ENCODE measurements at places on chromosomes 12 and 14.

DNA sequence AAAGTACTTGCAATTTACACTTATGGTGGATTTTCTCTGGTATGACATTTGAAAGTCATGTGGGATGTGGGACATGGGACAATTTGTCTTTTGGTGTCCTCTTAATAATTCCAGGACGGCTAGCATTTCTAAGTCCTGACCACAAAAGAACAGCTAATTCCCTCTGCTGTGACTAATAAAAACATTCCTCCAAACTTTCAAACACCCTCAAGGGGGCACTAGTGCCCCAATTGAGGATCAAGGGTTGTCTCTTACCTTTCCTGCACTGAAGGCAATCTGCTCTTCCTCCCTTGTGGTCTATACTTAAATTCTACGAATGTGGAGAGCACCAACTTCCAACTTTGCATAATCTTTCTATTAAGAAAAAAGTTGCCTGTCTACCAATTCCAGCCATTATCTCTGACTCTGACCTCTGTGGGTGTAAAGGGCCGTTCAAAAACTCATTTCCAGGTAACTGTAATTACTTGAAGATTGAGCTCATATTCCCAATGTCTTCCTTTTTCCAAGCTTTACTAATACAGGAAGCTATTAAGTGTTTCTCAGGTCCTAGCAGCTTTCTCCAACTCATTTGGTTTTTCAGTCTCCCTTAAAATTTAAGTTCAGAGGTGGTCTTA lies 210.2 kb downstream of the PTPRO start:
- no peak for DNase-seq

GRCh38 chr12:54009171-54010052 lies 627 bp downstream of the HOXC8 start:
- no peak for DNase-seq

GRCh38 chr14:99728981-99729451 lies 44.9 kb downstream of the CYP46A1 start:
- no peak for DNase-seq

DNA sequence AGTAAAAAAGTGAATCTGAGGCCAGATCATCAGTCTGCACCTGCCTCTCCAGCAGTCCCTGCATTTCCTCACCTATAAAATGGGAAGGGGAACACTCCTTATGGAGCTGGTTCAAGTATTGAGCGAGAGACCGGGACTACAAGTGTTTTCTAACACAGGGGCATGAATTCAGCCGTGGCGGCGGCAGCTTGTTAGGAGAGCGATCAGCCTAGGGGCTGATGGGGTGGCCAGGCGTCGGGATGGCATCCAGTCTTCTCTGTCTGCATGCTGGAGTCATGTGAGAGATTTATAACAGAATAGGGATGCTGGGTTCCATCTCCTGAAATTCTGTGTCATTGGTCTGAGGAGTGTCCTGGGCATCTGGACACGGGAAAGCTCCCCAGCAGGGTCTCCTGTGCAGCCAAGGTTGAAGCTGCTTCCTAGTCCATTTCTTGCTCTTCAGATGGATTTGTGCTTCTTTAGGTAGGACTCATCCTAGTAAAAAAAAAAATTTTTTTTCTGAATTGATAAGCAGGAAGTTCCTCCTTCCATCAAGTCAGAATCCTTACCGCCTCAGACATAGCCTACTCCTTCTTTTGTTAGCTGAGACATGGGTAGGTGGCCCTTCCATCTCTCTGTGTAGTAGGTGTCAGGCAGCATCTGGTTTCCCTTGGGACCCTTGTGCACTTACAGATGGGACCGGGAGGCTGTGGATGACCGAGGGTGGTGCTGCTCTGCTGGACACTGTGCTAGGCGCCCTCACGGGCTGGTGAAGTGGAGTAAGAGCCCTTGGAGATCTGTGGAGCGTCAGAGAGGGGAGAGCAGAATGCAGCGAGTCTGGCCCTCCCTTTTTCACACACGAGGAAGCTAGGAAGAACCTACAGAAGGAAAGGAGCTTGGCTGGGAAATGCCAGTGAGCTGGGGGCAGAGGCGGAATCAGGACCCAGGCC lies 146.7 kb downstream of the TSPAN9 start:
- DNase-seq, result no peak

- DNase-seq, result no peak
These were observed 28.3 kb downstream of the KIF26A start for GRCh38 chr14:104166698-104167097.

- no peak for DNase-seq
These were observed 63.2 kb upstream of the SFSWAP start for GRCh38 chr12:131647667-131648066.

GRCh38 chr12:94186278-94187241 lies 38.2 kb downstream of the PLXNC1 start:
- no peak for DNase-seq

DNA sequence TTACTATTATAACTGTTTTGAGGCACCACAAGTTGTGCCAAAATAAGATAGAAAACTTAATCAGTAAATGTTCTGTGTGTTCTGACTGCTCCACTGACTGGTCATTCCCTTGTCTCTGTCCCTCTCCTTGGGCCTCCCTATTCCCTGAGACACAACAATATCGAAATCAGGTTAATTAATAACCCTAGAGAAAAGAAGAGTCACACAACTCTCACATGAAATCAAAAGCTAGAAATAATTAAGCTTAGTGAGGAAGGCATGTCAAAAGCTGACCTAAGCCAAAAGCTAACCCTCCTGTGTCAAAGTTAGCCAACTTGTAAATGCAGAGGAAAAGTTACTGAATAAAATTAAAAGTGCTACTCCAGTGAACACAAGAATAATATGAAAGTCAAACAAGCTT lies 53.8 kb upstream of the CCDC196 start:
- DNase-seq, result no peak

DNA sequence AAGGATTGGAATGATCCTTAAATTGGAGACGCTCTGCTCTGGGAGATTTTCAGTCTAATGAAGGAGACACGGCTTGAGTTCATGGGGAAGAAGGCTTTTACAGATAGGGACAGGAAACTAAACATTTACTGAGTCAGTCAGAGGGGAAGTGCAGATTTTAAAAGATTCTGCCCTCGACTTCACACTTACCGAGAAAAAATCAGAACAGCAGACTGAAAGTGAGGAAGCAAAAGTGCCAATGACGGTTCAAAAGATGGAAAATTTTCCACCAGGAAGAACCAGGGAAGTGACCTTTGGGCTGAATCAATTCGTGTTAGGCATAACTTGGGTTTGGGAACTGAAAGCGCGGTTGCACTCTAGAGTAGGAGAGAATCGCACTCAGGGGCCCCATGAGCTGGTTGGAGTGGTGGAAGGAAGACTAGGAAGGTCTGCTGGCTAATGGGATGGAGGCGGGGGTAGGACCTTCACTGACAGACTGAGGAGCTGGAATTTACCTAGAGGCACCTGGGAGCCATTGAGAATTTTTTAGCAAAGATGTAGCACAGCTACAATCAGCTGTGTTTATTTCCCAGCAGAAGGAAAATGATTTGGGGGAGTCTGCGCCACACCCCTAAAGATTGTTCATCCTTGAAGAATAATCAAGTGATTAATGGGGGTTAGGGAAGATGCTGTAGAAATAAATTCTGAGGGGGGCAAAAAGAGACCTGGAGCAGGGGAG lies 1.2 kb downstream of the KCNK13 start:
- DNase-seq, result no peak

DNA sequence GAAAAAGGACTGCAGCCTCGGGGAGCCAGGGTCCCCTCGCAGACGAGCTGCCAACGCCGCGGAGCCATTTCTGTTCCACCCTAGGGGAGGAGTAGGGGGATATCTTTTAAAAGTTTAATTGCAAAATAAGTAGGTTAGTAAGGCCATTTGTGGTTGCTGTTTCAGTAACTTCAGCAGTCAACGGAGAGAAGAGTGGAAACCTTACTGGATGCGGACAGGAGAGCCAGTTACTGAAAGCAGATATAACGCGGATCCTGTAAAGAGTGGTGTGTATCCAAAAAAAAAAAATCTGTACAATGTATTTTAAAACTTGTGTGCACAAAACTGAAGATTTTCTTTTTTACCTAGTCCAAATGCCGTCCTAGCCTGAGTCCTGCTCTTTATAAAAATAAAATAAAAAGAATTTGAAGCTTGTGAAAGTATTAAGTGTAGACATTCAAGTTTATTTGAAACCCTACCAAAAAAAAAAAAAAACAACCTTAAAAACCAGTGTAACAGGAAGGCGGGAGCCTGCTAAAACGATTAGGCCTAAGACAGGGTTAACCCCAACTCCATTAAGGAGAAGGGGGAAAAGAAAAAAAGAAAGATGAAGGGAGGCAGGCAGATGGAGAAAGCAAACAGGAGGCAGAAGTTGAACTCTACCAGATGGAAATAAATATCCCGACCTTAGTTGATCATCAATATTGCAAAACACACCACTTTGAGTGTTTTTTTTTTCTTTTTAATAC lies 1.0 kb upstream of the BTG1 start:
- DNase-seq, result no peak

DNA sequence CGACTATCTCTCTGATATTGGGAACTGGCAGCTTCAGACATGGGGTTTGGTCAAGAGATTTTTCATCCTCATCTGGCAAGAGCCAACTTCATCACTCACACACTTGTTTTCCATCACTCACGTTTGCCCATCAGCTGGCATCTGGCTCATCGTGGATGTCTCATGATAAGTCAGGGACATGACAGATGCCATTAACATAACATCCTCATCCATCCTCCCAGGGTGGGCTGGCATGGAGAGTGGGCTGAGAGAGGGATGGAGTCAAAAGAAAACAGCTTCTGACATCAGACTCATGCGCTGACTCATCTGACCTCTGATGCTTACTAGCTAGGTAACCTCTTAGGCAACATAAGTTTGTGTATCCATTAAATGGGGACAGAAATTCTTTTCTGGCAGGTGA lies 1.8 kb upstream of the VSX2 start:
- DNase-seq, result no peak

DNA sequence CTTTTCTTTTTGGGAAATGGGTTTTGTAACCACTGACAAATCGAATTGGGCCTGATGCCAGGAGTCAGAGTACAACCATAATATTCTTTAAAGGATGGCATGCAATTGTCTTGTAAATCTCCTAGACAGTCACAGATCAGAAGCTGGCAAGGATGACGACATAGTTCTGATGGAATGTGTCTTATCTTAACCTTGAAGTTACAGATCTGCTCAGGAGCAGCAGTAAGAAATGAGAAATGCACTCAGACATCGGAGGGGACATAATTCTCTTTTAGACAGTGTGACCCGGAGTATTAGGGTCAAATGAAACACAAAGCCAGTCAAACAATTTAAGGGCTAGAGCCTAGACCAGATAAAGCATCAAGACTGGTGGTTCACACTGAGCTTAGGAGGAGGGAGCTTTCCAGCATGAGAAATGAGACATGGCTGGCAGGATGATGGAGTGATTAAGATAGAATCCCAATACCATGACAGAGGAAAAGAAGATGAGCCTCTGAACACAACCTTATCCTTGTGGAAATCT lies 17.5 kb downstream of the CBX5 start:
- no peak for DNase-seq

GRCh38 chr14:73289308-73289707 lies 52.0 kb downstream of the PAPLN start:
- no peak for DNase-seq

- no peak for DNase-seq
These were observed 59.5 kb upstream of the CHGA start for GRCh38 chr14:92863286-92864080.

DNA sequence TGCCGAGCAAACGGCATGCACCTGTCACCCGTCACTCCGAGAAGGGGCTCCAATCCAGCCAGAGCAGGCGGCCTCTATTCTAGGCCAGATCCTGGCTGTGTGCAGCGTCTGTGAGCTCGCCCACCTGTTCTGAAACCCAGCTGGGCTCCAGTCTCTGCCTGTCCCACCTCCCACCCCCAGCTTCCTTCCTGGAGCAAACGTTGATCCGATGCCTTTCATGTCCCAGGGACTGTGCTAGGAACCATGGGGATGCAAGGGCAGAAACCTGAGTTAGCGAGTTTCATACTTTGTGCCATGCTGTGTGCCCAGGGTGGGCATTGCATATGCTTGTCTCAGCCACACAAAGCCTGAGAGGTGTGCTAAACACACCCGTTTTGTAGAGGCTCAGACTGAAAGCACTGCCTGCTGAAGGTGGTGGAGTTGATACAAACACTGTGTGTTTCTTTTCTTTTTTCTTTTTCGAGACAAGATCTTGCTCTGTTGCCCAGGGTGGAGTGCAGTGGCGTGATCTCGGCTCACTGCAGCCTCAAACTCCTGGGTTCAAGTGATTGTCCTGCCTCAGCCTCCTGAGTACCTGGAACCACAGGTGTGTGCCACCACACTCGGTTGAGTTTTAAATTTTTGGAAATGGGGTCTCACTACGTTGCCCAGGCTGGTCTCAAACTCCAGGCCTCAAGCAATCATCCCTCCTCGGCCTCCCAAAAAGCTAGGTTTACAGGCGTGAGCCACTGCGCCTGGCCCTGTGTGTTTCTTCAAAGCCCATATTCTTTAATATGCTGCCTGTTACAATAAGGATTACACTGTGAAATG lies 84.1 kb upstream of the MED13L start:
- DNase-seq, result no peak

DNA sequence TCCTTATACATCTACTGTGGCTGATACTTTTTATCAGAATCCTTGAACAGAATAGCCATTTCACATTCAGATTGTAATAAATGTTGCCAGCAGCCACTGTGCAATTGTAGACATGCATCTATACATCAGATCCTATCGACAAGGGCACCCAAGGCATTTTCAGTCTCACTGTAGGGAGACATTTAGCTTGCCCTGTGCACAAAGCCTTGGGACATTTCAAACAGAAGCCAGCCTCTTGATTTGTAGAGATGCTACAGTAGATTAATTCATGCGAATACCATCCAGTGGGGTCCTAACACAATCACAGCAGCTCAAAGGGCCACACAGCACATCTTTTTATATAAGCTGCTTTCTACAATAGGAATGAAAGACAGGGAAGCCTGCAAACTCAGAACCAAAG lies 81.4 kb downstream of the SLC8A3 start:
- DNase-seq, result no peak

- DNase-seq, result no peak
These were observed 2.2 kb downstream of the SSTR1 start for GRCh38 chr14:38209572-38210557.

GRCh38 chr12:53807322-53807860 lies 55.6 kb upstream of the CISTR start:
- no peak for DNase-seq

GRCh38 chr14:71235875-71236274 lies 328.6 kb downstream of the PCNX1 start:
- no peak for DNase-seq

DNA sequence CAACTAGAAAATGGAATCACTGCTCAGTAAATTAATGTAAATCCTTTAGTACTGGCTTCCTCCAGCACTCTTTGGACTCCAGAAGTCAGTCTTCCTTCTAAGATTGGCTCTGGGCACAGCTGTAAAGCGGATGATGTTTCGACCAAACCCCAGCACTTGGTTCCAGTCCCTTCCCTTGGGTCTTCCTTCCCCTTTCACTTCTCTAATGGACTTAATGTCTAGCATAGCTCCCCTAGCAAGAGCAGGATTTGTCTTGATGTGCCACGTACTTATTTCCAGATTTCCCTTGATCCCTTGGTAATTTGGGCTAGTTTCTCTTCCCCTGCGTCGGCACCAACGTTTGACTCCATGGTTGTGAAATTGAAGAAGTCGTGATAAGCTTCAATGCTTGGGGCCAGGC lies 28.3 kb downstream of the C12orf75 start:
- no peak for DNase-seq

- DNase-seq, result no peak
These were observed 4.3 kb downstream of the RIMBP2 start for GRCh38 chr12:130711756-130712155.

All from activated CD8-positive, alpha-beta memory T cell treated with anti-CD3 and anti-CD28 coated beads for 1 hour (primary cell).